ENCODE measurements at places on chromosomes 6 and 20.
A peak's percentile ranks its signal among the peaks of the same experiment; 100 is the strongest.

DNA sequence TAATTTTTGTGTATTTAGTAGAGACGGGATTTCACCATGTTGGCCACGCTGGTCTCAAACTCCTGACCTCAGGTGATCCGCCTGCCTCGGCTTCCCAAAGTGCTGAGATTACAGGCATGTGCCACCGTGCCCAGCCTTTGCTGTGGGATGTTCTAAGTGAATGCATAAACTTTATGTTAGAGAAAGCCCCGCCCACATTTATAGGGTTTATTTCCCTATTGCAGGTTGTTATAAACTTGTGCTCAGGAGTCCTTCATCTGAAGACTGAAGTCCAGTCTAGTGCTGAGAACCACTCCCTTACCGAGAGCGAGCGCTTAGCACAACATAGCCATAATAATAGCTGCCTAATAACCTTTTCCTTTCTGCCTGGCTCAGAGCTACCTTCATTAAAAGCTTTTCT is 75.4 kb upstream of the ZNF217 start:
- no peak for DNase-seq

DNA sequence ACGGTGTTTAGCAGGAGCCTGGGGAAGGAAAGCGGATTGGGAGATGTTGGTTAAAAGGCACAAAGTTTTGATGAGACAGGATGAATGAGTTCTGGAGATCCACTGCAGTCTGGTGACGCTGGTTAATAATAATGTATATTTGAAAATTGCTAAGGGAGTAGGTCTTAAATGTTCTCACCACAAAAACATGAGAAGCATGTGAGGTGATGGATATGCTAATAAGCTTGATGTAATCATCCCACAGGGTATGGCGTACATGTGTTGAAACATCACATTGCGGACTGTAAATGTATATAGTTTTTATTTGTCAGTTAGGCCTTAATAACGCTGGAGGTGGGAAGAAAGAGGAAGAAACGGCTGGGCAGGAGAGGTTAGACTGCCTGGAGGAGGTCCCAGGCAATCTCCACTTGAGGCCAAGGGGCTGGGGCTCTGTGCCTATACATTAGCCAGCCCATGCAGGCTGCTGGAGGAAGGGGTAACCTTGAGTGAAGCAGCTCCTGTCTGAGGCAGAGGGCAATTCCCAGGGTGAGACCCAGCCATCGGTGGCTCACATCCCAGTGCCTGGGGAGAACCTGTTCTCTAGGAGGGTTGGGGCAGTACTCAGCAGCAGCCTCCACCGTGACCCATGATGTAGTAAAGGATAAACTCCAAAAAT is 188.2 kb upstream of the QKI start:
- no peak for DNase-seq

GRCh38 chr6:14017626-14018475 is 93.1 kb downstream of the RNF182 start:
- DNase-seq = no peak

GRCh38 chr6:123352279-123352678 is 284.5 kb downstream of the TRDN start:
- DNase-seq = peak; percentile 93

- peak; percentile 46 for DNase-seq
These were observed 29.4 kb upstream of the ASF1A start for GRCh38 chr6:118864341-118865099.

- DNase-seq = peak; percentile 57
These were observed 1.3 kb downstream of the RGS19 start for GRCh38 chr20:64077876-64078551.

DNA sequence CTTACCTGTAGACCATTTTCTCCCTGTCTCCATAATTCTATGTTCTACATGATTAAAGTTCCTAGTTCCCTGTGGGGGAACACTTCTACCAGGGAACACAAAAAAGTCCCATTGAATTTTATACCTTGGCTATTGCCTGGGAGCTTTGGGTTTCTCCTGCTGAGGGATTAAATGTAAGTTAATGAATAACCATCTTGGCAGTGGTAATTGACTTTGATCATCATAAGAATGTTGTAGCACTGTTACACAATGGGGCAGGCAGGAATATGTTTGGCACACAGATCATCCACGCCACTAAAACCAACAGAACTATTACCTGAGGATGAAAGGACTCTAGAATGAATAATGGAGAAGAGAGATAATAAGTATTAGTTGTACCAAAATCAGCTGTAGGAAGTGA is 1106.2 kb upstream of the GJE1 start:
- DNase-seq = no peak

DNA sequence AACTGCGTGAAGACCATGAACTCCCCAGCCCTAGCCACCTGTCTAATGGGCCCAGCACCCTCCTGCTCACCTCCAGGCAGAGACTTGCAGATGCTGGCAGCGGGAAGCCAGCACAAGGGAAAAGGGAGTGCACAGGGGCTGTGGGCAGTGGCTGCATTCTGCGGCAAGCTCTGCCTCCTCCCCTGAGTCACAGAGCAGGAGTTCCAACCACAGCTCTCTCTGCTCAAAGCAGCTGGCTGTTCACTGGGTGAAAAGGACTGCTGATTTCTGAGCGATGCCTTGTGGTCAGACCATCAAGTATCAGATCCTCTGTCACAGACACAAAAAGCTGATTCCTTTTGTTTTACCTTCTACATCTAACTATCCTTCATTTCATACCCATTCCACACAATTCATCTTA is 10.5 kb downstream of the NKX2-2 start:
- DNase-seq = peak; percentile 55

DNA sequence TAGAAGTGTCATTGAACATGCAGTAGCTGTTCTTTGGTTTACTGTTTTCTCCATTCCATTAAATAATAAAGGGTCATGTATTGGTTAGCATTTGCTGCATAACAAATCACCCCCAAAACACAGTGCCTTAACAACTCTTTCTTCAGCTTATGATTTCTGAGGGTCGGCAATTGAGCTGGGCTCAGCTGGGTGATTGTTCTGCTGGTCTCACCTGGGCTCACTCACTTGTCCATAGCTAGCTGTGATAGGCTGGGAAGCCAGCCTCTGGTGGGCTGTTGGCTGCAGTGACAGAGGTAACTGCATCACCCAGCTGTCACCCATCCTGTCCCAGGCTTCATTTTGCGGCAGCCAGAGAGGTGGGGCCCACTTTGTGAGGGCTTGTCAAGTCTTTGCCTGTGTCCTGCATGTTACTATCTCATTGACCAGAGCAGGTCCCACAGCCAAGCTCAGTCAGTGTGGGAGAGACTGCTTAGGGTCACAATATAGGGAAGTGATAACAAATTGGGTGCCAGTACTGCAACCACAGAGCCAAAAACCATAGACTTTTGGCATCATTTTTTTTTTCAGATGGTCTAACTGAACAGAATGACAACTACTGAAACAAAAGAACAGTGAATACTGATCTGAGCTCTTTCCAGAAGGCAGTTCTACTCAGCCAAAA is 76.9 kb downstream of the SYNDIG1 start:
- no peak for DNase-seq

- no peak for DNase-seq
These were observed 209.5 kb downstream of the KIF16B start for GRCh38 chr20:16363506-16364319.

- DNase-seq = no peak
These were observed 998.0 kb downstream of the KIF16B start for GRCh38 chr20:15575255-15575654.

DNA sequence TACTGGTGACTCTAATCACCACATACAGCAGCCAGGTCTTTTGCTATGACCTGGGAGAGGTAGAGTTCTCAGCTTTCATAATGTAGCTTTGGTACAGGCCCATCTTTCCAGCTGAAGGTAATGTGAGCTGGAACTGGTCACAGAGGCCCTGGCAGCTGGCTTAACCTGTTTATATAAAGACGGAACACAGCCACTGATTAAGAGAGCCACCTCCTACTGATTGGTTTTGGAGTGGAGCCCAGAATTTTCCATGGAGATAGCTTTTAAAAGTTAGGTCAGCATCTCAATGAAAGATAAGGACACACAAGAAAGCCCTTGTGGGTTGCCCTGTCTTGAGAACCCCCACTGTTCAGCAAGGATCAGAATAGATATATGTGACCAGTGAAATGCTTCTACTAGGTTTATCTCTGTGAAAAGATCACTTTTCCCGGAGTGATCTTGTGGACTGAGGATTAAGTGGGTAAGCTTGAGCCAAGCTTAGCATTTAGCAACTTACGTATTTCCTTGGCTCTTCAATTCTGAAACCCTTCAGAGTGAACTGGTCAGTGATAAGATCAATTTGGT is 213.7 kb upstream of the CITED2 start:
- peak; percentile 91 for DNase-seq

GRCh38 chr20:60101201-60101890 is 143.1 kb downstream of the CDH26 start:
- DNase-seq = no peak

- no peak for DNase-seq
These were observed 14.3 kb upstream of the FOXP4 start for GRCh38 chr6:41531591-41532582.

DNA sequence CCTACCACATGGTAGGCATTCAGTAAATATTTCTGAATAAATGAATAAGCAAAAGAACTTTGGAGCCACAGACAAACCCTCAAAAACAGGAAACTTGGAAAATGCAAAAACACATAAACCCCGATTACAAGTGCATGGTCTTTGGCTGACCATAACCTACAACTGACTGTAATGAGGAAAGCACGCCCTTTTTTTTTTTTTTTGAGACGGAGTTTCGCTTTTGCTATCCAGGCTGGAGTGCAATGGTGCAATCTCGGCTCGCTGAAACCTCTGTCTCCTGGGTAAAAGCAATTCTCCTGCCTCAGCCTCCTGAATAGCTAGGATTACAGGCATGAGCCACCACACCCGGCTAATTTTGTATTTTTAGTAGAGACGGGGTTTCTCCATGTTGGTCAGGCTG is 11.9 kb upstream of the LATS1 start:
- peak; percentile 81 for DNase-seq

GRCh38 chr6:147508866-147509608 is 547 bp downstream of the SAMD5 start:
- DNase-seq = no peak

DNA sequence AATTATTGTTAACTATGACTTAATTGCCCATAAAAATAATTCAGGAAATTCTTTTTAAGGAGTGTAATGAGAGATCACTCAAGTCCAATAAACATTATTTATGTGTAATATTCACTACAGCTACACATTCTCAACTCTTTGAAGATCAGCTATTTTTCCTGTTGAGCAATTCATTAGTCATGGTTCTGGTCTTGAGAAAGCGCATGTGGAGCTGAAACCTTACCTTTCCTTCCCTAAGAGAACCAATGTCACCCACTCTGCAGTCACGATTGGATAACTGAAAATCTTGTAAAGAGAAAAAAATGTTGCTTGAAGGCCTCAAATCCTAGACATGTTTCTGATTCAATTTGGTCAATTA is 736.9 kb upstream of the MARCKS start:
- DNase-seq = no peak

DNA sequence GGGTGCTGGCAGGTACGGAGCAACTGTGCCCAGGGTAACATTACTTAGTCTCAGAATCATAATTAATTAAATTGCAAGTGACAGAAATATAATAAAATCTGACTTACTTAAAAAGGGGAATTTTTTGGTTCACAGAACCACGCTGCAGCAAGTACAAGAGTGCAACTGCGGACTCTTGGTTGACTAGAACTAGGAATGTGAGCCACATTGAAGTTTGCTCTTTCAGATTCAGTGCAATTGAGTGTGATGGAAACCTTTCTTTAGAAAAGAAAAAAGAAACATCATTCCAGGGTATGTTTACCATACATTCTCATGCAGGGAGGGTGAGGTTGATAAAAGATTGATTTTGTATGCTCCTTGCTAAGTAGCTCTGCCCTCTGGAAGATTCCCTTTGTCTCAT is 45.0 kb upstream of the GGTLC1 start:
- DNase-seq = no peak

- no peak for DNase-seq
These were observed 64.7 kb downstream of the C6orf118 start for GRCh38 chr6:165244524-165245247.

GRCh38 chr6:168048724-168049025 is 30.3 kb downstream of the FRMD1 start:
- no peak for DNase-seq

GRCh38 chr6:28896505-28897368 is 27.0 kb downstream of the TRIM27 start:
- peak; percentile 86 for DNase-seq

DNA sequence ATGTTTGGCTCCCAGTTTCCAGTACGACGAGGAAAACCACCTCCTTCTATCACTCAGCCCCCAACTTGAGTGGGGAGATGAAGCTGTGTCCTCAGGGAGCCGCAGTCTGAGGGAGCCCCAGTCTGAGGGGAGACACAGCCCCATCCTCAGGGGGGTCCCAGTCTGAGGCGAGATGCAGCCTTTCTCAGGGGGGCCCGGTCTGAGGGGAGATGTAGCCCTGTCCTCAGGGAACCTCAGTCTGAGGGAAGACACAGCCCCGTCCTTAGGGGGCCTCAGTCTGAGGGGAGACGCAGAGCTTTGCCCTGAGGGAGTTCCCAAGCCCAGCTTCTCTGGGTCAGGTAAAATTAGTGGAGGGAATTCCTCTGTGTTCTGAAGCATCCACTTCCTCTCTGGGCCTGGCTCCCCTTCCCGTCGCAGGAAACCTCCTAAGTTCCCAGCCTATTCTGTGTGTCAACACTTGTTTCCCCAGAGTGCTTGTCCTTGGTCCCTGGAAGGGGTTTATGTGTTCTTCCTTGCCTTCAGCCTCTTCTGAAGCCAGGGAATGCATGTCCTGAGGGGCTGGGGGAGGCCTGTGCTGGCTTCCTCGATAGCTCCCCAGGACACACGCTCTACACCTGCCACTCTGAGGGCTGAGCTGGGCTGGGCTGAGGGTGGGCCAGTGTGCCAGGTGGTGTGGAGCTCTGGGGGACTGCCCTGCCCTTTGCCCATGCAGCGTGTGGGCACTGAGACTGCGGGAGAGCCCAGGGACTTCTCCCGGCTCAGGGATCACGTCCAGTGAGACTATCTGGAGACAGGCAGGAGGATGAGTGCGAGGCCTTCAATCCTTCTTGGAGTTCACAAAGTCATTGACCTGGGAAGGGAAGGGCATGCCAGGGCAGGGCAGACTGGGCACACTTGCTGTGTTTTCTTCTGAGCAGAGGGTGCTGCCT is 55.4 kb downstream of the VEGFA start:
- no peak for DNase-seq

DNA sequence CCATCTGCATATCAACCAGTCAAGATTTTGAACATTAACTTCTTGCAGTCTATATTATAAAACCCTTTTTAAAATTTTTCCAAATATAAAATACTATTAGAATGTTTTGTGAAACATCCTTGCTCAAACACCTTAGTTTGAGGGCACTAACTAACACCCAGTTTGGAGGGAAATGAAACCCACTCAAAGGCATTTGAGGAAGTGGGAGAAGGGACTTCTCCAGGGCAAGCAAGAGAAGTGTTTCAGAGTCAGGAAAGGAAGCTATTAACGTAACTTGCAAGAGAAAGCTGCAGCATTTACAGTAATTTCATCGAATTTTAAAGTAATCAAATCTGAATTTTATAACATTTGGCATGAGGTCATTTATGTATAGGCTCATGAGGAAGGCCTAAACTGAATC is 21.3 kb downstream of the MTFR2 start:
- DNase-seq = no peak

DNA sequence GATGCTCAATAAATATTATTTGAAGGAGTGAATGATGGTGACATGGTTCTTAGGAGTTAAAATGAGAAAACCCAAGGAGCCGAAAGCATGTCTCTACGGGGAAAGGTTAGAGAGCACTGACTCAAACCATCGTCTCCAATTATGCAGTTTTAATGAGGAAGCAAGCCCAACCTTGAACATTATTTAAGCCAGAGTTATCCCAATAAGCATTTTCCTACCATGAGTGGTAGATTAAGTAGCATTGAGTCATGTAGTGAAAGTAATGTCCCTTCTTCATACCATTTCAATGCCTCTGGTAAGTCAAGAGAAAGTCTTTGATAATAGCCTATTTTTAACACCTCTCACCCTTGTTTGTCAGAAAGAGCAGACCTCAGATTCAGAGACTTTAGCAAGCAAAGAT is 13.5 kb downstream of the TSHZ2 start:
- DNase-seq = no peak

All from OCI-M1 (cell line).